MG63 (cell line): ENCODE measurements at places on chromosomes 2 and 18.

GRCh38 chr2:138440759-138441158, 60.8 kb upstream of the SPOPL start:
- DNase-seq, result no peak

DNA sequence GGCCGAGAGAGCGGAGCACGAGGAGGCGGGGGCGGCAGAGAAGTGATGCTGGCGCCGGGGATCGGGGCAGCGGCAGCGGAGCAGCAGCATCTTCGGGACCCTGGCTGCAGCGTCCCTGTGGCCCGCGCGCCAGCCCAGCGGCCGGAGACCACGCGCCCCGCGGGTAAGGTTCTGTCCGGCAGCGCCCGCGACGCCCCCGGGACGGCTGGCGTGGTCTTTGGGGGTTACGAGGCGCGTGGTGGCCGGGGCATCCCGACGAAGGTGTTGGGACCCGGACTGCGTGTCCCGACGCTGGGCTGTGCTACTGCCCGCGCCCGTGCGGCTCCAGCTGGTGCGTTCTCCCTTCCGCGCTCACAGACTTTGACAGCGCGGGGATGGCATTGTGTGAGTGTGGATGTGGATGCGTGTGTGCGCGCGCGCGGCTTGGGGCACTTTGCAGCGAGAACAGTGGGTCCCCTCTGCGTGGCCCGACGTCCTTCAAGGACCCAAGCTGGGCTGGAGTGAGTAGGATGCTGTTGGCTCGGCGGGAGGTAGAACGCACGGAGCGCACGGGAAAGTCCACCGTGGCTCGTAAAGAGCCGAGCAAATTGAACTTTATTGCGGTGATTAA, 405.0 kb downstream of the XIRP2 start:
- DNase-seq, result peak; percentile 33

- no peak for DNase-seq
These were observed 76.0 kb upstream of the DSG1 start for GRCh38 chr18:31241900-31242409.

GRCh38 chr2:206971805-206972204, 32.5 kb downstream of the CPO start:
- no peak for DNase-seq

- DNase-seq, result no peak
These were observed 765.1 kb upstream of the SLC8A1 start for GRCh38 chr2:41216978-41217377.

- DNase-seq, result no peak
These were observed 122.6 kb upstream of the XPO1 start for GRCh38 chr2:61660511-61661388.

- DNase-seq, result no peak
These were observed 136.5 kb downstream of the RNF144A start for GRCh38 chr2:7053650-7054265.

- peak; percentile 28 for DNase-seq
These were observed 353.1 kb upstream of the FANCL start for GRCh38 chr2:58594175-58594574.

DNA sequence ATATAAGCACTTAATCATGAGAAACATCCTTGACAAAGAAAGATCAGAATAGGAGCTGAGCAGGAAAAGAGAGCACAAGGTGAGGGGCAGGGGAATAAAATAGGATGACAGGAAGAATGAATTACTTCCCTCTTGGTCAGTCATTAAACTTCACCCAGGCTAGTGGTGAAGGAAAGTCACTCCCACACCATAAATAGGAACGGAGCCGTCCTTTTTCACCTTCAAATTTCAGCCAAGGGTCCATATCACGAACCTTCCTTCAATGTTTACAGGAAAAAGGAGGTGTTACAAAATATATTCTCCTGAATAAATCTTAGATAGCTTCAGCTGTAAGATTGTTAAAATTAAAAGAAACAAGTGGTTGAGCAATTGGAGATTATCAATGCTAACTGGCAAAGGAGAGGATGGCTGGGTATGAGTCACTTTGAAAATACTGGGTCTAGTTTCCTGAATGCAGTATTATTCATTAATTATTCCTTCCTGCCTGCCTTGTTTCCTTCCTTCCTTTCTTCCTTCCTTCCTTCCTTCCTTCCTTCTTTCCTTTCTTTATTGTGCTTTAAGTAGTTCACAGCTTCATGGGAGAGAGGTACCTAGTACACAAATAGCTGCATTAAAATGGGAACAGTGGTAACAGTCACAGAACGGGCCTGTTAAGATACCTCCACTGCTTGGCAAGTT, 292.3 kb upstream of the ID2 start:
- DNase-seq, result no peak

DNA sequence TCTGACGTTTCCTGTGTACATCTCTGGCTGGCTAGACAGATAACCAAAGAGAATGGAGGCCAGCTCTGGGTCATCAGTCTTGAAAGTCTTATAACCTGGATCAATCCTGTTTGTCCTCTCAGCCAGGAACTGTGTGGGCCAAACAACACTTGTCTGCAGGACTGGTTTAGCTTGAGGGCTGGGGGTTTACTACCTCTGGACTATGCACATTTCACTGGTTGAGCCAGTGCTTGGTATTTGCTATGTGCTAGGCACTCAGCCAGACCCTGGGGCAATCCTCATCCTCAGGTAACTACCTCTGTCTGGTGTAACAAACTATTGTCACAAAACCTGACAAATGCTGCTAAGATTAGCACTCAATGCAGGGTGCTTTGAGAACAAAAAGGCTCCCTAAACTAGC, 169.7 kb downstream of the HAUS1 start:
- DNase-seq, result no peak

DNA sequence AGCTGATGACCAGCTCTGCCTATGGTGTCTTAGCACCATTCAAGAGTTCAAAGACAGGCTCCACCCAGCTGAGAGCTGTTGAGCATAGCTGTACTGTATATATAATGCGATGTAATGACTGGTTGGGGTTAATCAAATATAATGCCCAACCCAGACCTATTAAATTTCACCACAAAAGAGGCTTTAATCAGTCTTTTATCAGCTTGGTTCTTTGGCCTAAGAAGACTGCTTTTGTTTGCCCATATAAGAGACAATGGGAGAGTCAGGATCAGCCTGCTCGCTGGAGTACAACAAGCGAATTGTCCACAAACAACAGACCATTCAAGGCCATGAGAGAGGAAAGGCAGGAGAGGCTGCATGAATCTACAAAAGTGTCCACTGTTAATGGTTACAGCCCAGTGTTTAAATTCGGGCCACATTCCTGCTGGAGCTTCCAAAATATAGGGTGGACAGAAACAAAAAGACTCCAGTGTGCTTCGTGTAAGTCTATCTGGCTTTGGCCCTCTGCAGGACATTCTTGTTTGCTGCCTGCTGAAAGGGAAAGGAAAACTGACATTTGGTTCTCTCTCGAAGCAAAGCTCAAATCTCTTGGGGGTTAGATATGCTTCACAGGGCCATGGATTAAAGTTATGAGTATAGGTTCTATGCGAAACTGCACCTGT, 299.0 kb upstream of the FBXO11 start:
- DNase-seq, result no peak

DNA sequence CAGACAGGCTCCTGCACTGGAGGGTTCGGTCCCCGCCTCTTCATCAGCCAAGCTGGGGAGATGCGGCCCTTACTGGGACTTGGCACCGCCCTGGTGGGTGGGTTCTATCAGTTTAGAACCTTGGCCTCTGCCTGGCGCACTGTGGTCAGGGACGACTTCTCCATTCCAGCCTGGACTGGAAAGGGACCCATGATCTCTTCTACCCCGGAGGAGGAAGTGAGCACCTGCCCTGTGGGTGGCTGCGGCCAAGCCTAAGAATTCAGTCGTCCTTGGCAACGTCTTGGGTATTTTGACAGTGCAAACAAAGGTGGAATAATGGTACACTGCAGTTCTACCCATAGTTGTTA, 106.9 kb upstream of the CD302 start:
- no peak for DNase-seq

DNA sequence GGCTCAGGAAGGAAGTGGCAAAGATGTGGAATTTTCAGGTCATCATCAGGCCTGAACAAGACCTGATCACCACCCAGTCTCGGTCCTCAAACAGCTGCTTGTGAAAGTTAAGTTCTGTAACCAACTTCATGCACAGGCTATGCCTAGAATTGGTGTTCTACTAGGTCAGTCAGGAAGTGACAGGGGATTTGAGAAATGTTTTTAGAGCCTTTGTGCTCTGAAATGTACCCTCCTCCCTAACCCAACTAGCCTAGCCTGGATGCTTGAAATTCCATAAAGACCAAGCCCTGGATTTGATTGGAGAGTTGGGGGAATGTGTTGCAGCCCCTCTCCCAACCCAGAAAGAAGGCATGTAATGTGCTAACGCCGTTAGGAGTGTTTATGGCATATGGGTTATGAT, 63.3 kb downstream of the TGOLN2 start:
- DNase-seq, result no peak

DNA sequence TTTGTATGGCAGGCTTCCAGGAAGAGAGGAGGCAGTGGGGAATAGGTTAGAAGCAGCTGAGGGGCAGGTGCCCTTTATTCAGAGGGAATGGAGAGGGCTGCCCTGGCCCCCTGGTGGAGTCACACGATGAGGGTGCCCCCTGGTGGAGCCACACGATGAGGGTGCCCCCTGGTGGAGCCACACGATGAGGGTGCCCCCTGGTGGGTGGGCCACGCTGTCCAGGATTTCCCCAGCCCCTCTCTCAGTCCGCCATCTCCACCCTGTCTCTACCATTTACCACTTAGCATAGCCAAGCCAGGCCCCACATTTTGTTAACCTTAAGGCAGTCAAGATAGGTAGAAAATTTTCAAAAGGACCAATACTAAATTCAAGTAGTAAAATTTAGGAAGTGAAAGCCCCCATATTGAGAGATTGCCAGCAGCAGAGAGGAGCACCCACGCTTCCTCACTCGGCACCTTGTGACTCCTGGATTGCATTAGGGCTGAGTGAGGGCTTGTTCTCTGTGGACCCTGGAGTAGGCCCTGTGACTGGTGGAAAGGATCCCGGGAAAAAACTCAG, 10.4 kb upstream of the FAM228A start:
- DNase-seq, result peak; percentile 26

- no peak for DNase-seq
These were observed 21.1 kb upstream of the IL18R1 start for GRCh38 chr2:102334486-102334885.

GRCh38 chr18:59918320-59918755, 18.5 kb downstream of the PMAIP1 start:
- DNase-seq, result peak; percentile 89

GRCh38 chr18:74023220-74023619, 124.4 kb downstream of the FBXO15 start:
- no peak for DNase-seq

DNA sequence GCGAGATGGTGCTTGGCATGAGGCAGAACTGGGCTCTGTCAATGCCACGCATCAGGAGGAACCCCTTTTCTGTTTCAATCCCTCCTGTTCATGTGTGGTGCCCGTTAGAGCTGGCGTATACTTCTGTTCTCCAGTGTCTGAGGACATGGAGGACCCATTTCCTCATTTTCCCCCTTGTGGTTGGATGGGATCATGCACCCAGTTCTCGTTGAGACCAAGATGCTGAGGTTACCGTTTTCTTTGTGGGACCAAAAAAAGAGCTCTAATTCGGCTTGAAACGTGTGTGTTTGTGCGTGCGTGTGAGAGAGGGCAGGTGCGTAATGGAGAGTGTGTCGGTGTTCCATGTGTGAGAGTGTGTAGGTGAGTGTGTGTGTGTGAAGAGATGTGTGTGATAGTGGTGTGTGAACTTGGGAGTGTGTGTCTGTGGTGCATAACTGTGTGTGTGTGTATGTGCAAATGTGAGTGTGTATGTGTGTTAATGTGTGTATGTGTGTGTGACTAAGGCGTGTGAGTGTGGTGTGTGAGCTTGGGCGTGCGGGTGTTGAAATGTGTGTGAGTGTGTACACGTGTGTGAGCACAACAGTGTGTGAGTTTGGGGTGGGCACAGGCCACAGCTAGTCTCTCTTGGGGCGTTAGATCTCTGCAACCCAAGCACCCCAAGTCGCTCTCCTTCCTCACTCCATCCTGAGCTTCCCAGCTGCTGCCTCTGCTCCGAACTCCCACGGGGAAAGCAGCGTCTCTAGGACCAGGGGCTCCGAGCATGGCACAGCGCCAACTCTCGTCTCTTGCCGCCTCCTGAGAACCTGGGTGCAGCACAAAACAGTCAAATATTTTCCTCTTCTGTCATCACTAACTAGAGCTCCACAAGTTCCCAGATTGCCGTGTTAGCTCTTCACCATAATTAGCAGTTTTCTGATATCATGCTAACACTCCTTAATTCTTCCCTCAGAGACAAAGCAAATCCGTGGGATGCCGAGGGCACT, 75.8 kb downstream of the LONRF2 start:
- DNase-seq, result no peak

DNA sequence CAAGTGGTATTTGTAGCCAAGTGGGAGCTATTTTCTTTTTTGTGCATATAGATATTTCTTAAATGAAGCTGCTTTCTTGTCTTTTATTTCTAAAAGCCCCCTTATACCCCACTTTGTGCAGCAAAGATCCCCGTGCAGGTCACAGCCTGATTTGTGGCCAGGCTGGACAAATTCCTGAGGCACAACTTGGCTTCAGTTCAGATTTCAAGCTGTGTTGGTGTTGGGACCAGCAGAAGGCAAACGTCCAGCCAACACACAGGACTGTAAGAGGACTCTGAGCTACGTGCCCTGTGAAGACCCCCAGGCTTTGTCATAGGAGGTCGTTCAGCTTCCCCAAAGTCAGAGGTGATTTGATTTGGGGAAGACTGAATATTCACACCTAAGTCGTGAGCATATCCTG, 21.9 kb downstream of the FOSL2 start:
- DNase-seq, result no peak

DNA sequence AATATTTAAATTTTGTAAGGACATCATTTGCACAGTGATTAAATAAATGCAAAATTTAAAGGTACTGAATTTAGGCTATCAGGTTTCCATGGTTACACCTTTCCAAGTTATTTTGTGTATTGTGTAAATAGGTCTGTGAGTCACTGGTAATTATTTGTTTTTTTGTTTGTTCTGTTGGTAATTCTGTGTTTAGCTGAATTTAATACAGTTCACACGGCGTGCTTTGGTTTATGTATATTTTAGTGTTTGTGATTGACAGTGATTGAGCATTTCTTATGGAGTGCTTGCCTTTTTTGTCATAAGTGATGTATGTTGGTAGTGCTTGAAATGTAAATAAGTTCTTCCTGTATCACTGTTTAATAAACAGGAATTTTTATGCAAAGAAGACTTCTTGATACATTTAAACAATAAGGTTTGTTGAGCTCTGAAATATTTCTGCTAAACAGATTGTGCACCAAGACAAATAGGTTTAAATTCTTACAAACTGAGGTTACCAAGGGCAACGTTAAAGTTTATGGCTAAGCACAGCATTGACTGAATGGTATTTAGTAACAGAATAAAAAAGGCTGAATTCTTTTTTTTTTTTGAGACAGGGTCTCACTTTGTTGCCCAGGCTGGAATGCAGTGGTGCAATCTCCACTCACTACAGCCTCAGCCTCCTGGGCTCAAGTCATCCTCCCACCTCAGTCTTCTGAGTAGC, 38.3 kb upstream of the DLX1 start:
- DNase-seq, result no peak

- no peak for DNase-seq
These were observed 35.9 kb downstream of the LHCGR start for GRCh38 chr2:48719480-48720177.

DNA sequence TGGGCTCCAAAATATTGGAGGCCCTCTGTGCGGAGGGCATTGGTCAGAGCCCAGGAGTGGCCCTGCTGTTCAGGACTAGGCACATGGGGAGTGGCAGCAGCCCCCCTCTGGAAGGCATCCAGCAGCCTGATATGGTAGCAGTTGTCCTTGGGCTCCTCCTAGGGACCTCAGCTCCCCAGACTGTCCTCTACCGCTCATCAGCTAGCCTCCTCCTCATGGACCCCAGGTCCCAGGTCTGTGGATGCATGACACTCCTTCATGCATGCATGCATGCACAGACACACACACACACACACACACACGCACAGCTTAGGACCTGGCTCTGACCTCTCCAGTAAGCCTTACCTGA, 15.4 kb upstream of the ATP6V1B1 start:
- no peak for DNase-seq
